HCEC 1CT (cell line): ENCODE measurements at places on chromosomes 1 and 21.
A peak's percentile ranks its signal among the peaks of the same experiment; 100 is the strongest.

- no peak for DNase-seq
These were observed 3.5 kb downstream of the SHISA4 start for GRCh38 chr1:201892211-201892610.

GRCh38 chr1:12616709-12617373 lies 1.2 kb downstream of the DHRS3 start:
- no peak for DNase-seq

DNA sequence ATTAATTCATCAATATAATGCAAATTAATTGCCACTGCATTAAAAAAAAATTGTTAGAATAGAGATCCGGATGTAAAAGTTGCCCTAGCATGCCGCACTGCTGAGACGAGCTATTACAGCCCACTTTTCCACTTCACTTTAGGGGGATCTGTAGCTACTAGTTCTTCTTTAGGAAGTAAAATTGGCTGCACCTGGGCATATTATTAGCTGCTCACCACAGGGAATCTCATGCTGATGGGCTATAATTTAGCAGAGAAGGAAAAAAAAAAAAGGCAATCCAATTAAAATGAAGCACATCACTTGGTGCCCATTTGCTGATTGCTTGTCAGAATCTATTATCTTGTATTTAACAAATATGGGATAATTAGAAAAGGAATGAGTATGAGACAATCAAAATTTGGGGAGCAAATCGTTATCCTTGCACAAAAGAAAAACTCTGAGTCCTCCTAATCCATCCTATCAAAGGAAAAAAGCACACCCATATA lies 233.4 kb downstream of the DSCAM start:
- DNase-seq, result no peak

DNA sequence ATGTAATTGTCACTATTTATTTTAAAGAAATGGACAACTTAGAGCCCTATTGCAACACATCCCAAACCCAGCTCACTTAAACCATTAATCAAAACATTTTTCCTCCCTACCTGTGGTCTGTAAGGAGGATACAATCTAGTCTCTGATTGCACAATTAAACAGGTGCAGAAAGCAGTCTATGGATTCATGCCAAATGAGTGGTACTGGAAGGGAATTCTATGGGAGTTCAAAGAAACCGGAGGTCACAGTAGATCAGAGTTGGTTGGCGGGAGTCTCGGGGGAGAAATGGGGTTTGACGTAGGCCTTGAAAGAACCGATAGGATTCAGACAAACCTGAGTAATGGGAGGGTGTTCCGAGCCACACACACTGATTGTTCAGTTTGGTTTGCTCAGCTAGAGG lies 314.9 kb downstream of the KIF26B start:
- DNase-seq, result no peak

DNA sequence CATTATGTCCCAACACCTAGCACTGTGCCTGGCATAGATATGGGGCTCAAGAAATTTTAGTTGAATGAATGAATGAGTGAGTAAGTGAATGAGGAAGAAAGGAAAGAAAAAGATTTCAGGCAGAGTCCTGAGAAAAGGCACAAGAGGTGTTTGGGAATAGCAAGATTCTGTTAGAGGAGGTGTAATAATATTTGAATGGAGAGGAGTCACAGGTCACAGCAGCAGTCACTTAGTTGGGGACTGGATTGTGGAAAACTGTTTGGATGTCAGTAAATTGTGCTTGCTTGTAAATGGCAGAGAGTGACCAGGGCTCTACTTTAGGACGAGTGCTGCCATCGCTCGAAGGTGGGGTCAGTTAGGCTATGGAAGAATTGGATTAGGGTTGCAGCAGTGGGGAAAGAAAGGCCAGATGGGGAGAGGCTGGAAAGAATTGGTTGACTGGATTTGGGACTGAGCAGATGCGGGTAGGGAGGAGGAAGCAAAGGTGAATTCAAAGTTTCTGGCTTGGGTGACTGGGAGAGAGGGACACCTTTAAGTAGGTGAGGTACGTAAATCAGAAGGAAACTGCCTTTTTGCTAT lies 9.3 kb downstream of the CDC14A start:
- no peak for DNase-seq

GRCh38 chr21:45073301-45074047 lies 906 bp upstream of the ADARB1 start:
- DNase-seq, result peak; percentile 9

DNA sequence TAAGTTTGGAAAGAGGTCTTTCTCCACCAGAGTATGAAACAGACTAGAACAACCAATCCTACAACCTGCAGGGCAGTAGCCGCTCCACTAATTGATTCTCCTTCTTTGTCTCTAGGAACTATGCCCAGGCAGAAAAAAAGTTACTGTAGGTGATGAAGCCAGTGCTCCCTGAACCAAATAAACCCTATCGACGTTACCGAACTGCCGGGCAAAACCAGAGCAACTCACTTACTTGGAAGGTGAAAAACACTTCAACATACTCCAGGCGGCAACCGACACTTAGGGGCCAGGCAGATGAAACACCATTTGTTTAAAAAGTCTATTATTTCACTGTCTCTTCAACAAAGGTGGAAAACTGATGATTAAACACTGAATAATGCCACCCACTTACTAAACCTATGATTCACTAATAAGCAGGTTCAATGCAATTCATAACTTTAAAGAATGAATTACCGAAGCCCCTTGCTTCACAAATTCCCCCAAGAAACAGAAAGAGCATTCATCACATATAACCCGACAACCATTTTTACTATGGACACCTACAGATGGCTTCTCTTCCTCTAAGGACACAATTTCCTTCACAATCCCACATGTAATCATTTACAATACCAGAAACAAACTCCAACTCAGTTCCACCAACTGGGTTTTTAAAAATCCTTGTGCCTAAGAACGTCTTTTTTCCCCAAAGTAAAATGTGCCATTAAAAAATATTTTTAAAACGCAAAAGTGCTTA lies 1.6 kb downstream of the NRIP1 start:
- DNase-seq, result peak; percentile 41

- DNase-seq, result no peak
These were observed 111.4 kb upstream of the ZNF678 start for GRCh38 chr1:227451954-227452353.

- no peak for DNase-seq
These were observed 181.4 kb downstream of the CLIC6 start for GRCh38 chr21:34850166-34850690.

DNA sequence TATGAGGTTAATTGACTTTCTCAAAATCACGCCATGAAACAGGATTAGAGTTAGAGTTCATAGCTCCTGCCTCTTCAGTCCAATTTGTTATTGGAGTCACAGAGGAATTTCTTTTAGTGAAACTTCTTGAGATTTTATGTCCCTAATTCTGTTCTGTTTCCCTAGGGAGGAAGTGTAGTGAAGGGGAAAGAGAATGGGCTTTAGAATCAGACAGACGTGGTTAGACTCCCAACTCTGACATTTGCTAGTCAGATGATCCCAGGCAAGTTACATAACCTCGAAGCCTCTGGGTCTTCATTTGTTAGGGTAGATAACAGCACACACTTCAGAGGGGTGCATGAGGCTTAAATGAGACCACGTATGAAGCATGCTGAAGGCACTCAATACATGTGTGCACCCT lies 83.9 kb downstream of the ASTN1 start:
- no peak for DNase-seq

DNA sequence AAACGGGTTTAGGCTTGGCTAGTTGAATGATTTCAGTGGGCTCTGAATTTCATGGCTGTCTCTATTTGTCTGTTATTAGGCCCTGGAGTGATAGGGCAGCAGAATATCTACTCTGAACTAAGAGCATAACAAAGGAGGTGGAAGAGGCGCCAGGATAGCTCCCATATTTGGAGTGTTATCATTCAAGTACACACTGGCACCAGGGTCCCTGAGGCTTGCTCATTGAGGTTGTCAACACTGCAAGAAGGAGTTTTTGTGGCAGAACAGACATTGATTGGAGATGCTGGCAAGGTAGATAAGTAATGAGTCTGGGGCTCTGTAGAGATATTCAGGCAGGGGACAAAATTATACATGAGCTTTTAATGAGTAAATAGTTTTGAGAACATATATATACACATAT lies 1748.4 kb downstream of the MRPL39 start:
- no peak for DNase-seq

DNA sequence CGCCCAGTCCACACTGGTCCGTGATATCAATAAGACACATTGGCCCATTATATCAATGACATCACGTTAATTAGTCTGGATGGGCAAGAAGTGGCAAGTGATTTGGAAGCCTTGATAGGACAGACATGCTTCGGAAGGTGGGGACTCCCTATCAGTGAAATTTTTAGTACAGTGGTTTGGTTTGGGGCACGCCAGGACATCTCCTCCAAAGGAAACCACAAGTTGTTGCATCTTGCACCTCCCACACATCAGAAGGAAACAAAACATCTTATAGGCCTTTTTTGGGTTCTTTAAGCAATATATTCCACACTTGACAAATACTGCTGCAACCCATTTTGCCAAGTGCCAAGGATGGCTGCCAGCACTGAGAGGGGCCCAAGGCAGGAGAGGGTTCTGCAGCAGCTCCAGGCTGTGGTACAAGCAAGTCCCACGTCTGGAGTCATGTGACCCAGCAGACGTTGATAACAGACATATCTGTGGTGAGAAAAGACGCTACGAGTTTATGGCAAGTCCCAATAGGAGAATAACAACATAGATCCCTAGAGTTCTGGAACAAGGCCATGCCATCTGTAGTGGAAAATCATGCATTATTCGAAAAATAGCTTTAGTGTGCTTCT lies 95.3 kb upstream of the DISP3 start:
- no peak for DNase-seq

- no peak for DNase-seq
These were observed 45.2 kb downstream of the AJAP1 start for GRCh38 chr1:4699376-4700301.

DNA sequence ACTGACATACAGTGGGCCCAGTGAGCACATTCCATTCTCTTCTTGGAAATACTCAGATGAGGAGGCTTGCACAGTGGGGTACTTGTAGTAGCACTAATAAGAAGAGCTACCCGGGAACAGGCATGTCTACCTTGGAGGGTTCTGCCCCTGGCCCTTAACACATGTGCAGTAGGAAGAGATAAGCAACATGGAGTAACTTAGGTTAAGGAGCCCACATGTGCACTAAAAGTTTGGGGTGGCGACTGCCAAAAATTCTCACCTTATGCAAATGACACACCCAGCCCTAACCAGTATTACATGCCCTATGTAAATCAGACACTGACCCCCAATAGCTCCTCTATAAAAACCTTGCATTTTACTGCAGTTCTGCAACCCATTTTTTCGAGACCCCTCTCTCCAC lies 1313.3 kb downstream of the KCNT2 start:
- DNase-seq, result no peak

DNA sequence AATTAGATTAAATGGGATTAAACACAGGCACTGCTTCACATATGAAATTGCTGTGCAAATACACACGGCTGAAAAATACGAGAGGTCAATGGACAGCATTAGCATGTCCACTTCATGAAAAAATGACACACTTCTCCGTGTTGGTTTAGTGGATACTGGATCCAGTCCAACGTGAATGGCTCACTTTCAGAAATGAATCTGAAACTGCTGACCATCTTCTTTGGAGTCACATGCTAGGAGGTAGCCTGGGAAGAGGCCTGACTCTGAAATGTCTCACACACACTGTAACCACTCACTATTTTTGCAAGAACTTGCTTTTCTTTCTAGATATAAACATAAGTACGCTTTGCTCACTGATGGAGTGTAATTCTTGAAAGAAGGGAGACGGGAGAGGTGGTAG lies 127.3 kb downstream of the HLCS start:
- DNase-seq, result peak; percentile 48
